KG1 (cell line): ENCODE measurements at places on chromosomes 1 and 21.

GRCh38 chr21:16028142-16028541 is 298.4 kb downstream of the USP25 start:
- DNase-seq, result no peak

GRCh38 chr1:153612755-153613331 is at the start of gene S100A16:
TSS of gene S100A16 (minus strand) at chr1:153613137. CDS start at chr1:153608151, 4,986 bp downstream.
- no peak for DNase-seq

- no peak for DNase-seq
Observed at GRCh38 chr1:115505148-115505571, 136.6 kb upstream of the VANGL1 start.

- DNase-seq, result no peak
Observed at GRCh38 chr1:85587841-85588240, 7.3 kb downstream of the CCN1 start.
